ENCODE measurements at places on chromosomes 16 and 17.

GRCh38 chr17:60327901-60328273 is 64.0 kb downstream of the USP32 start:
- no peak overlapping the region for H3K4me3 ChIP-seq
- no peak for DNase-seq
- no peak overlapping the region for H3K27ac ChIP-seq

DNA sequence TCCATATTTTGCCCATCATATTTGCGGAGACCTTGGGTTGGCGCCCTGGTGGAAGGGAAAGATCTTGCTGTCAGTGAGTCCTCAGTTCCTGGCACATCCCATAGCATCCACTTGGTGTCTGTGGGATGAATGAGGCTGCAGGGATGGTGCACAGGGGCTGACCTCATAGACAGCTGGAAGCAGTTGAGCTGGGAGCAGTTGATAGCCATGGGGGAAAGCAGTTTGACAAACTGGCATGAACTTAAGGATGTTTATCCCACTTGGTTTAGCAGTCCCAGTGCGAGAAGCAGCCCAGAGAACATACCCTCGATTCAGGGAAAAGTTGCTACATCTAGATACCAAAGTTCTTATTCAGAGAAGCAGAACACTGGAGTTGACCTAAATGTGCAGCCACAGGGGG is 80.7 kb downstream of the SNX29 start:
- H3K4me1 ChIP-seq, result no peaks in the 10 kb centered on the region
- no peaks in the 10 kb centered on the region for H3K36me3 ChIP-seq
- H3K27me3 ChIP-seq, result no peaks in the 10 kb centered on the region
- H3K4me3 ChIP-seq, result no peak overlapping the region
- H3K27ac ChIP-seq, result peak overlapping the region; percentile 71
- DNase-seq, result no peak

DNA sequence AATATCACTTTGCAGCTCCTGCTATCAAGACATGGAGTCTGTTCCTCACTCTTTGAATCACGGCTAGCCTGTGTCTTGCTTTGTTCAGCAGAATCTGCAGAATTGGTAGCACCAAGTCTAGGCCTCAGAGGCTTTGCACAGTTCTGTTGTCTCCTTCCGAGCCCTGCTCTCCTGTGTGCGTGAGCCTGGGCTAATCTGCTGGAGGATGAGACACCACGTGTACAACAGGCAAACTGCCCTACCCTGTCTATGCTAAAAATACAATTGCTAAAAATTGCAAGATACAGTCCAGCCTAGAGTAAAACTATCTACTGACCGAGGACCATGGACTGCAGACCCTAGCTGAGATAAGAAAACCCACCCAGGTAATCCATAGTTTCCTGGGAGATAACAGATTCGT is 484.7 kb downstream of the NPIPA7 start:
- H3K4me1 ChIP-seq, result no peaks in the 10 kb centered on the region
- no peak overlapping the region for H3K27ac ChIP-seq
- no peaks in the 10 kb centered on the region for H3K27me3 ChIP-seq
- no peaks in the 10 kb centered on the region for H3K36me3 ChIP-seq
- no peak overlapping the region for H3K4me3 ChIP-seq

DNA sequence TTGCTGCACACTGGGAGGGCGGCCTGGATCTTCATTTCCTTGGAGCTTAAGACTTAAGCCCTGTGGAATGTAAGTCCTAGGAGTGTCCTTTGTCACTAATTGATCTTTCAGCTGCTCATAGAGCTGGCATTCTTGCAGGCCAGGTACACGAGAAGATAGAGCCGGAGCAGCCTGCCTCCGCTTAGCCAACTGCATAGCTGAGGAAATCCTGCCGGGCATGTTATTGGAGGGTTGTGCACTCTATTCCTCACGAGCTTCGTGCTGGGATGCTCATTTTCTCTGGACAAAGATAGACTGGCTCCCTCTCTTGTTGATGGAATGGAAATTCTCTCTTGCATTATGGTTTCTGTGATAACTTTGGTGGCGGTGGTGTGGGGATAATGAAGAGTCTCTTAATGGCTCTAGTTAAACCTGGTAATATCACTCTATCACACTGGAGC is 76.9 kb downstream of the RPA1 start:
- no peak for DNase-seq
- H3K4me1 ChIP-seq, result no peaks in the 10 kb centered on the region
- no peak overlapping the region for H3K4me3 ChIP-seq
- H3K27ac ChIP-seq, result no peak overlapping the region
- no peaks in the 10 kb centered on the region for H3K27me3 ChIP-seq

DNA sequence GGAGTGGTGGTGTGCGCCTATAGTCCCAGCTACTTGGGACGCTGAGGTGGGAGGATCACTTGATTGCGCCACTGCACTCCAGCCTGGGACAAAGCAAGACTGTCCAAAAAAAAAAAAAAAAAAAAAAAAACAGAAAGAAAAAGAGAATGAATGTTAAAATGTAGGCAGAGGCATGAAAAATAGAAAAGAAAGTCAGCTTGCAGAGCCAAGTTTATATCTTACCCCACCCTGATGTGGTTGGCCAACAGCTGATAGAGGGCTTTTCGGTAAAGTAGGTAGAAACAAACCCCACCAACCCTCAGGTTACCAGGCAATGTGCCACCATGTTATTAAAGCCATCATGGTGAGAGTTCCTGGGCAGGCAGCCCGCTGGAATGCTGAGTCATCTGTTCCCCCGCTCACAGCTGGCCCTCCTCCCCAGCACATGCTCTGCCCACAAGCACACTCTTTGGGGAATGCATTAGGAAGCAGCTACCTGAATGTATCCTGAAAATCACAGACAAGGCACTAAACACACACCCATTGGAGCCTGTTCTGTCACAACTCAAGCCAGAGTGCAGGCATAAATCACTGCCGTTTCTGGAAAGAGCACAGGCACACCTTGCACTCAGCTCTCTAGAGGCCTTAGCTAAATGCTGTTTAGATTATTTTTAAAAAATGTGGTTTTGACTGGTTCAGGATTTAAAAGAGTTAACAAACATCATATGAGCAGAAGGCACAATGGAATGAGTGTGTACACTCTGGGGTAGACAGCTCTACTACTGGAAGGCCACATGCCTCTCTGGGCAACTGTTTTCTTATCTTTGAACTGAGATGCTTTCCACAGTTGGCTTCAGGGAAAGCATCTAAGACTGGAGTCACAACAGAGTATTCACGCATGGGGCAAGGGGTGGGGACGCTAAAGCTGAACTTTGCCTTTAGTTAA is 128.5 kb downstream of the PARN start:
- no peaks in the 10 kb centered on the region for H3K4me1 ChIP-seq
- no peaks in the 10 kb centered on the region for H3K27me3 ChIP-seq
- peak overlapping the region; percentile 74 for H3K27ac ChIP-seq
- H3K4me3 ChIP-seq, result no peak overlapping the region

- no peaks in the 10 kb centered on the region for H3K4me1 ChIP-seq
- DNase-seq, result no peak
- H3K4me3 ChIP-seq, result no peak overlapping the region
- H3K27ac ChIP-seq, result no peak overlapping the region
- H3K27me3 ChIP-seq, result no peaks in the 10 kb centered on the region
Measured at GRCh38 chr17:1707107-1707506, 3.1 kb downstream of the TLCD2 start.

GRCh38 chr17:7967751-7968150 is 34.7 kb upstream of the GUCY2D start:
- no peaks in the 10 kb centered on the region for H3K4me1 ChIP-seq
- H3K27me3 ChIP-seq, result no peaks in the 10 kb centered on the region
- H3K4me3 ChIP-seq, result no peak overlapping the region
- no peaks in the 10 kb centered on the region for H3K36me3 ChIP-seq
- H3K27ac ChIP-seq, result no peak overlapping the region

DNA sequence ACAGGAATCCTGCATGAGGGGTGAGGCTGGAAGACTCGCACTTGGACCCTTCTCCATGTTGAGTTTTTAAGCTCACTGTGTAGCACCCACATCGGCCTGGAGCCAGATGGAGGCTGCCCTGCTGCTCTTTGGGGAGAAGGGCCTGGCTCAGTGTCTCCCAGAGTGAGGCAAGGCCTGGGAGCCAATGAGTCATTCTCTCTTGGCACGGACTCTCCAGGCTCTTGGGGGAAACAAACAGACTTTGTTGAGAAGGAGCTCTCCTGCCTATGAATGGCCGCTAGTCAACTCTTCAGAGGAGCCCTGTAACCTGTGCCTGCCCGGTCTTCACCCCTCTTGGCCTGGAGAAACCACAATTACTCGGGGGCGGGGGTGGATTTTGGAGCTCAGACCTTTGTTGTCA is 50.8 kb upstream of the MAF start:
- no peaks in the 10 kb centered on the region for H3K27me3 ChIP-seq
- H3K4me1 ChIP-seq, result no peaks in the 10 kb centered on the region
- no peak overlapping the region for H3K27ac ChIP-seq
- no peak overlapping the region for H3K4me3 ChIP-seq
- no peaks in the 10 kb centered on the region for H3K36me3 ChIP-seq

- no peaks in the 10 kb centered on the region for H3K36me3 ChIP-seq
- H3K4me3 ChIP-seq, result no peak overlapping the region
- no peaks in the 10 kb centered on the region for H3K4me1 ChIP-seq
Measured at GRCh38 chr17:71260366-71260940, 860.4 kb upstream of the SOX9 start.

DNA sequence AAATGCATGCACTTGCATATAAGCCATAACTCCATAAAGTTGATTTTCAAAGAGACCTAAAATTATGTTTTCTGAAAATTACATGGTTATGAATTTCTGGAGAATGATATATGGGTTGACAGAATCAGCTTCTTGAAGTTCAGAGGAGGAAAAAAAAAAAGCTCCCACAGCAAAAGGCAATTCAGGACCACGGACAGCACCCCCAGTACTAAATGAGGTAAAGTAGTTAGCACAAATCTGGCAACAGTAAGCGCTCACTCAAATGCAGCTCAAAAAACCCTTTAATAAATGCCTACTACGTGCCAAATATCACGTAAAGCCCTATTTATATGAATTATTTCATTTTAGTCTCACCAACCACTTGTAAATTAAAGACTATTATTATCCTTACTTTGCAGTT is 135.2 kb downstream of the SHISA9 start:
- H3K27me3 ChIP-seq, result no peaks in the 10 kb centered on the region
- H3K36me3 ChIP-seq, result no peaks in the 10 kb centered on the region
- H3K4me1 ChIP-seq, result no peaks in the 10 kb centered on the region
- no peak for DNase-seq
- H3K27ac ChIP-seq, result no peak overlapping the region
- no peak overlapping the region for H3K4me3 ChIP-seq

GRCh38 chr16:8936421-8936820 is 27.3 kb downstream of the USP7 start:
- H3K27ac ChIP-seq, result no peak overlapping the region
- no peak for DNase-seq
- H3K4me3 ChIP-seq, result no peak overlapping the region
- H3K27me3 ChIP-seq, result no peaks in the 10 kb centered on the region
- no peaks in the 10 kb centered on the region for H3K4me1 ChIP-seq

DNA sequence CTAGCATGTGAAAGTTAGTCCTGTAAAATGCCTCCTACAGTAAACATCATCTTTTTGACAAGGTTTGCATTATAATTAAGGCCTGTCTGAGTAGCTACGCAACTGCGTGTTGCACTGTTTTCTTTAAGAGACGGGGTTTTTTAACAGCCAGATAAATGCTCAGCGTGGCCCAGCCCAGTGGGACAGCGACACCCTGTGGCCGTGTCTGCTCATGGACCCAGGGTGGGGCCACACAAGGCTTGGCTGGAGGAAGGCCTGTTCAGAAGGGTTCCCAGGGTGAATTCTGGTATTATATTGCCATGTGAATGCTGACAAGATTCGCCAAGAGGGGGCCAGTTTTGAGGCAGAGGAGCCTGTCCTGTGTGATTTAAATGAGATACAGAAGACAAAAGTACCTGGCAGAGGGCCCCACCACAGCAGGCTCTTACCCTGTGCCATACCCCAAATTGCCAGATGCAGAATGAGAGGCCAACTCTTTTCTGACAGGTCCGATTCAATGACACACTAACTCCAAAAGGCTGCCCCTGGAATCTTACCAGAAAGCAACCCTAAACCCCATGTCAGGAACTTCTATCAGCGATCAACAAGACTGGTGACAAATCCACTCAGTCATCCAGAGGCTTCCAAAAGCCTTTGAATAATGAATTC is 65.9 kb upstream of the IRX6 start:
- H3K4me3 ChIP-seq, result no peak overlapping the region
- H3K4me1 ChIP-seq, result no peaks in the 10 kb centered on the region
- H3K36me3 ChIP-seq, result no peaks in the 10 kb centered on the region
- H3K27ac ChIP-seq, result no peak overlapping the region
- H3K27me3 ChIP-seq, result no peaks in the 10 kb centered on the region

- H3K4me1 ChIP-seq, result peaks cover 4% of the 10 kb centered on the region
- H3K27ac ChIP-seq, result no peak overlapping the region
- no peaks in the 10 kb centered on the region for H3K36me3 ChIP-seq
- DNase-seq, result no peak
- H3K27me3 ChIP-seq, result peaks cover 11% of the 10 kb centered on the region
- no peak overlapping the region for H3K4me3 ChIP-seq
Measured at GRCh38 chr16:1150511-1150982, 2.4 kb upstream of the CACNA1H start.

GRCh38 chr17:17728550-17729251 is 47.4 kb downstream of the RAI1 start:
- no peaks in the 10 kb centered on the region for H3K36me3 ChIP-seq
- H3K4me3 ChIP-seq, result no peak overlapping the region
- H3K27ac ChIP-seq, result peak overlapping the region; percentile 93
- H3K27me3 ChIP-seq, result no peaks in the 10 kb centered on the region
- peaks cover 20% of the 10 kb centered on the region for H3K4me1 ChIP-seq
- peak; percentile 76 for DNase-seq

DNA sequence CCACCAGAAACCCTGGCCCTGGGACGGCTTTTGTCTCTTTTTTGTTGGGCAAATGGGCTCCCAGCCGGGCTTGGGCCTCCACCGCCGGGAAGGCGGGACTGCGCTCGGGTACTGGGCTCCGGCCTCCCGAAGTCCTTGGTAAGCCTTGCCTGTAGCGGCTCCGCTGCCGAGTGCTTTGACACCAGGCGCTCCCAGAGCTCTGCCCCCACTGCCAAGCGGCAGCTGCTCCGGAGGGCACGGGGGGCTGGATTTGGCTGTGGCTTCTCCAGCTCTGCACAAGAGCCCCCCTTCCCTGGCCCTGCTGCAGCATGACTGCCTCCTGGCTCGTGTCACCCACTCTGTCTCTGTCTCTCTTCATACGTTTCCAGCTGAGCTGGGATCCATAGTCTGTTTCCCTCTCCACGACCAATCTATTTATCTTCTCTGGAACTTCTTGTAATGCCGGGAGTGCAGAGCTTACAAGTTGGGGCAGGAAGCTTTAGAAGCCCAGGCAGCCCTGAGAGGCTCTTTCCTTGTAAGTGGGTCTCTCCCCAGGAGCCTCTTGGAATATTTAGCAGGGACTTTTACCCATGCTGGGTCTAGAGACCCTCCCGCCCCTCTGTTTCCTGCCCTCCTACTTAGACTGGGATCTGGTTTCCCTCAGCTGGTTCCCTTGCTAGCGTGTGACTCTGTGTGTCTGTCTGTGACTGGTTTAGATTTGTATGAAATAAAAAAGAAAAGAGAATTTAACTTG is 246.9 kb upstream of the GSE1 start:
- peak overlapping the region; percentile 21 for H3K27ac ChIP-seq
- H3K4me3 ChIP-seq, result no peak overlapping the region
- no peaks in the 10 kb centered on the region for H3K36me3 ChIP-seq
- DNase-seq, result no peak
- H3K27me3 ChIP-seq, result no peaks in the 10 kb centered on the region

Measured in breast epithelium (tissue), 4 donors.